ENCODE measurements at places on chromosomes 7 and 10.
A peak's percentile ranks its signal among the peaks of the same experiment; 100 is the strongest.

- no peak for DNase-seq
Measured at GRCh38 chr7:12712236-12712635, 24.8 kb downstream of the ARL4A start.

- no peak for DNase-seq
Measured at GRCh38 chr7:143510854-143511592, 33.4 kb downstream of the TAS2R41 start.

DNA sequence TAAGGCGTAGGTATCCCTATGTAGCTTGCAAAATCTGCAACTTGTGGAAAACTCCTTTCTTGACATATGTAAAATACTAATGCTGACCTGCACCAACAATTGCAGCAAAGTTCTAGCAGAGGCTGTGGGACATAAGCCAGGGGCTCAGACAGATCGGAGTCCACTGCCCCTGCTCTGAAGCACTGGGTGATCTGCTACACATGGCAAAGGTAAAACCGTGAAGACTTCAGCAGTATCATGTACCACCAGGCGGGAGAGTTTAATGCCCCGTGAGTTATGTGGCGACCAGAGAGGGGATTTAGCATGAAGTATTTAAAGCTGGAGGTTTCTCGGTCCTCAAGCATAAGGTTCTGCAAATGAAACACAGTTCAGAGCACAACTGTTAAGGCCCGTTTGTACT, 76.4 kb downstream of the ABCC2 start:
- no peak for DNase-seq

DNA sequence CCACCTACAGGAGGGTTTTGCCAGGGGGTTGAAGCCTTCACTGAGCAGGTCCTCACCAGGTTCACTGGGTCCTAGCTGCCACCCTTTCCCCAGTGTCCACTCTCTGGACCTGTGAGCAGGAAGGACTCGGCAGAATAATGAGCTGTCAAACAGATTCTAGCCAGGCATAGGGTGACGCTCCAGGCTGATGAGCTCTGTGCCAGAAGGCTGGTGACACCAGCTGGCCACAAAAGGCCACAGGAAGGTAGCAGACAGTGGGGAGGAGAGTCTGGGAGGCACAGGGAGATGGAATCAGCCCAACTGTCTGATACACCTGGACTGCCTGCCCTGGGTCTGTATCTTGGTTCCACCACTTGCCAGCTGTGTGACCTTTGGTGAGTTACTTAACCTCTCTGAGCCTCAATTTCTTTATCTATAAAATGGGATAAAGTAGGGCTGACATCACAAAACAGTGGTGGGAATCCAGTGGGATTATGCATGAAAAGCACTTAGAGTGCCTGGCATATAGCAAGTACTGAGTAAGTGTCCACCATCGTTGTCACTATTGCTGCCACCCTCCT, 26.7 kb upstream of the NDST2 start:
- no peak for DNase-seq

DNA sequence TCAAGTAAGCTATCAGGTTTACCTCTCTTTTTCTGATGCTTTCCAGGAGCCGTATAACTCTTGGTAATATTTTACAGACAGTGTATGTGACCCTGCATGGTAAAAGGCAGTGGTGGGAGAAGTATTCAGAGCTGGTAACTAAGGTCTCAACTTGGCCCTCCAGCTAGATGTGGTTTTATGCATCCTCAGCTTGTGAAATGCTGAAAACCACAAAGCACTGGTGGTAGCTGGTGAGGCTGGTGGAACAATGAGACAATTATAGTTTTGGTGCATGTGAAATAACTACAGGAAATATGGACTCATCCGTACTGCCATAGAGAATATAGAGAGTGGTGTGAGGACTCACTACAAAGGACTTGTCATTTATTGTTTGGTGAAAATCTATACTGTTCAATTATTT, 383.0 kb upstream of the PCDH15 start:
- DNase-seq = no peak

GRCh38 chr7:66099551-66100407, 14.9 kb upstream of the CRCP start:
- DNase-seq = peak; percentile 80

- DNase-seq = no peak
Measured at GRCh38 chr7:76400248-76400647, 9.2 kb downstream of the SSC4D start.

- DNase-seq = peak; percentile 72
Measured at GRCh38 chr7:117830422-117830954, 42.8 kb downstream of the CTTNBP2 start.

DNA sequence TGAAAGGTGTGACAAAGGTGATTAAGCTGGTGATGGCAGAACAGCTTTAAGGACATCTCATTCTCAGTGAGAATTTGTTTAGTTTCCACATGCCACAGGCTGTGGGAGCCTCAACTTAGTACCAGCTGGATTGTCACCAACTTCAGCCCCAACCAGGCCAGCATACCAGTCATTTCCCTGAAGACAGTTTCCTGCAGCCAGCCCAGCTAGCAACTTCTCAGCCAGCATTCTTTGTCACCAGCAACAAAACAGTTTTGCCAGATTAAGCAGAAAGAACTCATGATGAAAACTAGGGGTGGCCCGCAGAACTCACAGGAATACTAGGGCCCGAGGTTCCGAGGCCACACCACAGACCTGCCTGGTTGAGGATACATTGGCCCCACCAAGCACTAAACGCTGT, 68.8 kb upstream of the UNC5B start:
- no peak for DNase-seq

DNA sequence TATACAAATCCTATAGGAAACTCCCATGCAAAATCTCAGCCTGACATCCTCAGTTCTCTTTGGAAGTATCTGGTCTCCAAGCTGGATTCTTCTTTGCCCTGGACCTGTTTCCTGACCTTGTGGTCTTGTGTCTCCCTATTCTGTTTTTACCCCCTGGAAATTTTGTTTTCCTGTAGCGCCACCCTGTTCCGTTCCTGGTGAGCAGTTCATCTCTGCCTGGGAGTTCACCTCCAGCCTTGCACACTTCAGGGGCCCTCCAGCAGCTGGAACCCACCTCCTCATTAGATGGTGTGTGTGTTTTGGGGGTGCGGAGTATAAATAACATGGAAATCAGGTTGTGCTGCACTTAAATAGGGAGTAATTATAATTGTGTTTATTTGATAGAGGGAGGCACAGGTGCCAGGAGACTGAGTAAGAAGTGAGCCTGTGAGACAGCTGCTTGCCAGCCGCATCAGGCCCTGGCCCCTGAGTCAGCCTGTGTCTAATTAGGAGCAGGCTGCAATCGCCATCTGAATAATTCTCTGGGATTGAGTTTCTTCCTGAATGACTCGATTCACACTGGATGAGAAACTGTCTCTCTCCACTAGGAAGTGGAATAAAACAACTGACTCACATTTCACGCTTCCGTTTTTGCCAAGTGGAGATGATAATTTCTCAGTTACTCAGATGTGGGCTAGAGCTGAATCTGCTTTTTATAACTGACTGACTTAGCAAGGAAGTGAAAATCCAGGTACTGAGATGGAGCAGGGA, 69.4 kb upstream of the HECTD2 start:
- DNase-seq = peak; percentile 71

DNA sequence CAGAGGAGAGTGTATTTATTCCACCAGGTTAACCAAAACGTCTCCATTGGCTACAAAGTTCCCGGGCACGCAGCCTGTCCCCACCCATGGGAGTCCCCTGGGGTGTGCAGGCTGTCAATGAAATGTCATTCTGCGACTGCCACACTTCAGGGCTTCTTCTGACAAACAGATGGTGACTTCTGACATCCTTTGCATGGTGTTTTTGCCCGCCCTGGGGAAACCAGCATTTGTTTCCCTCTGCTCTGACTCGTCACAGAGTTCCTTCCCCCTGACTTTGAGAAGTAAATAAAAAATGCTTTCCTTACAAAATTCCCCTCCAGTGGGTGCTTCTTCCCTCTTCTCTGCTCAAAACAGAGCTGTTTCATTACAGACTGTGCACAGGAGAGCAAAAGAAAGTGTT, 38.2 kb downstream of the TNS3 start:
- no peak for DNase-seq

DNA sequence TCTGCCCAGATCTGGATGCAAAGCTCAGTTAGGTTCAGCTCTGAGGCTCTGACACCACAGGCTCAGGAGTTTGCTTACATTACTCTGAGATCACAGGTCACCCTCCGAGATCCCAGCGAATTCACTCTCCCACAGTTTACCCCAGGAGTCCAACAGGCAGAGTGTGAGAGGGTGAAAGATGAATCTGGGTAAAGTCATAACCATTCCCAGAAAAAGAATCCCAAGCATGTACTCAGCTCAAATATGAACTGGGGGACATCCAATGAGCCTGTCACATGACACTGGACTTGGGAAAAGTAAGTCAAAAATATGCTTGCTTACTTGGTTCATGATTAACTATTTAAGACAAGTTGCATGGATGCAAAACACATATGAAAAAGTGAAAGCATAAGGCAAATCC, 110.3 kb upstream of the ARID5B start:
- no peak for DNase-seq

DNA sequence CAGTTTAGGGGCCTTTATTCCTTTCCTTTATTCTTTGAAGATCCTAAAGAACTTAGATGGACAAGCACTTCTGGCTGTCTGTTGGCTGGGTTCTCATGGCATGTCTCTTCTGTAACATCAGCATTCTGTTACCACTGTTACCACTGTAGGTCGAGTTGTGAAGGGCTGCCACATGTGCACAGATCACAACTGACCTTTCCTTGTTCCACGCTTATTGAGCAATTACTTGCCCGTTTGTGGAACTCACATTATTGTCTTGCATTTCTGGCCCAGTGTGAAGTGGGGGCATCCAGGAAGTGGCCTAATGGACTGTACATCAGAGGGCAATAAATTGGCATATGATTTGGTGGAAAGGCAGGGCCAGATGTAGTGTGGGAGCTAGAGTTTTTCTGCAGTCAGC, 23.7 kb downstream of the GBF1 start:
- DNase-seq = no peak

DNA sequence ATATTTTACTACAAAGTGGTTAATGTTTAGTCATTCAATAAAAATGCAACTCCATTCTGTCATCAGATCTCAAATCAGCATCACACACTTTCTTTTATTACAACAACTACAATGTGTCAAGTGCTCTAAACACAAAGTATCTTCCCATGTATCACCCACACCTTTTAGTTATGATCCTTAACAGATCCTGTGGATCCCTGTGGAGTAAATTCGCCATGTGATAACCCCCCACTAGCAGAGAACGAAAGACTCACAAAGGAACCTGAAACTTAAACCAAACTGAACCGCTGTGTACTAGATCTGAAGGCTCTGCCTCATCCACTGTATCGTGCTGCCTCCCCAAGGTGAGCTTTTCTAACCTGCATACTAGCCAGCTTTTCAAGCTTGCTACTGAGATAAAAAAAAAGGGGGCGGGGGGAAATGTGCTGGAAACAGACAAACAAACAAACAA, 1.7 kb downstream of the DPY19L1 start:
- peak; percentile 33 for DNase-seq

- no peak for DNase-seq
Measured at GRCh38 chr7:120014925-120015465, 258.0 kb upstream of the KCND2 start.

GRCh38 chr7:81605493-81605892, 164.4 kb downstream of the HGF start:
- no peak for DNase-seq

- DNase-seq = no peak
Measured at GRCh38 chr7:96669812-96670211, 39.8 kb downstream of the SEM1 start.

- DNase-seq = no peak
Measured at GRCh38 chr10:79430325-79430905, 15.0 kb downstream of the ZCCHC24 start.

All from Ammon's horn (tissue), 1 donor.